Cortex of kidney (tissue), 1 donor: ENCODE measurements at places on chromosomes 1 and 21.

GRCh38 chr1:233738850-233739249 lies 124.9 kb downstream of the KCNK1 start:
- DNase-seq, result no peak

DNA sequence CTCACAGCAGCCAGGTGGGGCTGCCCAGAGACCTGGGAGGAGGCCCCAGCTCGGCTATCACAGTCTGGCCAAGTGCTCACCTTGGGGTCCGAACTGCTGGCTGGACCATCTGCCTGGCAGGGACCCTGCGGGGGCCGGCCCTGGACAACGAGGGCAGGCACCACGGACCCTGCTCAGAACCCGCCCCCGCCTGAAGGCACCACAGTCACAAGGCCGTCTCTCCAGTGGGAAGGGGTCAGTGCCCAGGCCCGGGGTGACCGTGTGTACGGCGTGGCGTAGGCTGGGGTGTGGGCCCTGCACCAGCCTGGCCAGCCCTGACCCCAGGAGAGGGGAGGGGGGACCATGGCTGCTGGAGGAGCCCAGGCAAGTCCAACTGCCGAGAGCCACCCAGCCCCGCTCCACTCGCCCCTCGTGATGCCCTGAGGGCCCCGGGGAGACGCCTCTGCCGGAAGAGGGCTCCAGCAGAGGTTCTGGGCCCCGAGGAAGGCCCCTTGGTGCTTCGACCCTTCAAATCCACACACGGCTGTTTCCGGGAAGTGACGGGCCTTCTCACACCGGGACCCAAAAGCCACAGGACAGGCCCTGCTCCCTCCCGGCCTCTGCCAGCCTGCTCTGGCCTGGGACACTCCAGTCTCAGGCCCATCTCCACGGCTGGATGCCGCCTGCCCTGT lies 11.2 kb upstream of the RNF223 start:
- no peak for DNase-seq

DNA sequence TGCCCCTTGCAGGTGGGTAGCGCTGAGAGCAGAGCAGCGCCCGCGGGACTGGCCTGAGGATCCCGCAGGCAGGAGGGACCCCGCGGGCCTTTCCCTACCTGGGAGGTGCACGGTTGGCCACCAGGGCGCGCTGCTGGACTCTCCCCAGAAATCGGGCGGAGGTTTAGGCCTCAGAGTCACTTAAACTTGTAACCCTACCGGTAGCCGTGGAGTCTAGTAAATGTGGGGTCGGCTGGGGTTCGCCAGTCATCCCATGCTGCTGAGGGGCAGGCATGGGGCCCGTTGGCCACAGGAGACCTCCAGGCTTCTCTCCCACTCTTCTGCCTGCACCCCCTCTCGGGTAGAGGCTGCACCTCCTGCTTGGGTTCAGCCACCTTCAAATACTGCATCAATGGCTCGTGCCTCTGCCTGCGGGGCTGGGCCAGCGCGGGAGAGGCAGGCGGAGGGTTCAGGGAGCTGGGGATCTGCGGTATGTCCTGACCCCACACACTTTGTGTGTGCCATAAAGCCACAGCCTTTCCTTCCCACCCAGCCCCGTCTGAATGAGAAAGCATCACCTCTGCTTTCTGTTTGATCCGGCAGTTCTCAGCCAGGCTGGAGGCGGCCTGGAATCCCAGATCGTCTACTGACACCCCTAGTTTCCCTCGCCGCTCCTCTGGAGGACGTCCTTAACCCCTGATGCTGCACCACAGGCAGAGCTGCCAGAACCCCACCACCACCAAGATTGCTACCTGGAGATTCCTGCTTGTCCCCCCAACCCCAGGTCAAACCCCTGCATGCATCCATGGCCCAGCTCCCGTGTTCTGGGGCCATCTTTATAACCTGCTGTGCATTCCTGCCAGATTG lies 12.3 kb upstream of the GSTM4 start:
- no peak for DNase-seq

DNA sequence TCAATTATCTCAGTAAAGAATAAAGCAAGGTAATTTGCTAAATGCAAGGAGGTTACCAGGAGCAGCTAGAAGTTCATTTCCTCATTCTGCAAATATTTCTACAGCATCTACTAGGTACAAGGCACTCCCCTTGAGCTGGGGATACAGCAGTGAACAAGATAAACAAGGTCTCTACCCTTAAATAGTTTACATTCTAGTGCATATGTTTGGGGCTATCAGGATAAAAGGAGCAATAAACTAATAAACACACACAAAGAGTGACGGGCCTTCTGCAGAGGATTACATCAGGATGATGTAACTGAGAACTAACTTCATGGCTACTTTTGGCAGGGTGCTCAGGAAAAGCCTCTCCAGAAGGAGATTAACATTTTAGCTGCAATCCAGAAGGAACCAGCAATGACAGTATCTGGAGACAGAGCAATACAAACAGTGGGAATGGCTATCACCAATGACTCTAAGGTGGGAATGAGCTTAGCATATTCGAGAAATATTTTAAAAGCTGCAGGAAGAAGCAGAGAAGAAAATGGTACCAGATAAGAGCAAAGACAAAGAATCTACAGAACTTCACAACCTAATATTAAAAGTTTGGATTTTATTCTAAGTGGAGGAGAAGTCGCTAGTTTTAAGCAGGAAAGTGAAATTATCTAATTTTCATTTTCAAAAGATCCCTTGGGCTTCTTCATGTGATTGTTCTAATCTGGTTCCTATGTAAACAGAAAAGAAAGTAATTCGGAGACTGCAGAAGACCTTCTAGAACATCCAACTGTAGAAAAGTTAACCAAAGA lies 25.8 kb downstream of the TP53BP2 start:
- DNase-seq, result no peak

DNA sequence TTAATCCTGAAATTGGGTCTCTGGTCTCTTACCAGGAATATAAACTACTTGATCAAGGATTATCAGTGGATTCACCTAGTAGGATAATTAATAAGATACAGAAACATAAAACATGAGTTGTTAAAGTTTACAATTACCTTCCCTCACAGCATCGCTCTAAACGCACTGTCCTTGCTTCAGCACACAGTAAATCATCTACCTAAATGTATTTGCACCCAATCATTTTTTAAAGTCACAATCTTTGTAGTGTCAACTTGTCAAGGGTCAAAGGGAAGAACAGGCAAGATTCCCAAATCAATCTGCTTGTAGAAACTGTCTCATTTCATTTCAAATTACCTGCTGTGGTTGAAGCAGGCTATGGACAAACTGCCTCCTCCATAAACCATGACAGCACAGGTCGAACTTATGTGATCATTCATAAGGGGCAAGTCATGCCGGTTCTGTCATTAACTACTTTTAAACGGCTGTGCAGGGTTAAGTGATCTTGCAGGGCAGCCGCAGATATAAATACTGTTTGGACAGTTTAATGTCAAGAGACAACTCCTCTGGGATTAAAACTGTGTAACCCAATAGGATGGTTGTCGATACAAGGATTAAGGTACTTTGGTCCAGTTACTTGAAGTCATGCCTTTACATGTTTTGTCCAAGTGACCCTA lies 93.6 kb downstream of the ZNF281 start:
- DNase-seq, result no peak

- DNase-seq, result no peak
Observed at GRCh38 chr21:43209575-43210453, 41.0 kb downstream of the CRYAA start.

GRCh38 chr21:18002393-18002792 lies 183.2 kb upstream of the C21orf91 start:
- DNase-seq, result no peak

GRCh38 chr1:158806916-158807536 lies 24.1 kb upstream of the MNDA start:
- DNase-seq, result no peak

GRCh38 chr21:39077876-39078275 lies 105.4 kb downstream of the PSMG1 start:
- no peak for DNase-seq

- DNase-seq, result no peak
Observed at GRCh38 chr1:186272486-186272885, 102.6 kb downstream of the TPR start.

DNA sequence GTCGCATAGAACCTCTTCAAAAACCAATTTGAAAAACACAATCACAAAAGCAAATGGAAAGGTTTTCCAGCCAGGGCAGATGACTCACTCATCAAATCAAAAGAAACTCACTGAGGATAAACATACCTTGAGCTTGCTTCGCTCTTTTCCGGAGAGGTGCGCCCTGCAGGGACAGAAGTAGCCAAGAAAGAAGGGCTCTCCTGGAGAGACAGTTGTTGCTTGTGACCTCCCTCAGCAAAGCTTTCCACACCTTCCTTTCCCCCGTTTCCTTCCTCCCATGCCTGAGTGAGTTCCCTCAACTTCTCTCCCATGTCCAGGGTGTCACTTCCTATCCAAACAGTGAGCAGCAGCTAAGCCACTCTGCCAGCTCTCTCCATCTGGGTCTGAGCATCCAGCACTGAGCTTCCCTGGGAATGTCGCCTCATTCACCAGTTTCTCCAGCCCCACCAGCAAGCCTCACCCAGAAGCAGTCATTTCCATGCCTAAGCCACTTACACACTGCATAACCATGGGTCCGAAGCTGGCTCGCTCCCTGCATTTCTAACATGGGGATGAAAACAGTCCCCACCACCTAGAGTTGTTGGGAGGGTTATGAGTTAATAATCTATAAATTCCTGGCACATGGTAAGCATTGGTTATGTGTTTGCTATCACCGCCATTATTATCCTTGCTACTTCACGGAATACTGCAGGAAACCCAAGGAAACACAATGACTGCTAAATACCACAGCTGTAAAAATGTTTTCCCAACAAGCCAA lies 75.0 kb downstream of the PTPN14 start:
- DNase-seq, result no peak

DNA sequence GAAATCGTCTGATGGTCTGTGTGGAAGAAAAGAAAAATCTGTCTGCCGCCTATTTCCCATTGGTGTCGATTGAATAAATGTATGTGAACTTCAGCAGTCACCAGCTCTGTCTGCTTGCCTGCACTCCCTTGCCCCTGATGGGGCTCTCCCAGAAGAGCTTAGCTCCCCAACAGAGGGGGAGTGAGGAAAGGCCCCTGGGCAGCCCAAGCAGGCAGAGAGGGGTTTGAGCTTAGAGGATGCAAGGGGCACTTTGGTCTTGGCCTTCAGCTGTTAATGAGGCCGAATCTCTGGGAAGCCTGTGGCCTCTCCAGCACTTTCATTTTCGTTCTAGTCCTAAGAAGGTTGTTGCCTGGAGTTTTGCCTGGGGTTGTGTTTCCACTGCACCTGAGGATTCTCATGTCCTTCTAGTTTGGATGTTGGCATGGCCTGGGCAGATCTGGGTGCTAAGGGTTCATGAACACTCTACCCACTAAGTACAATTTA lies 2.8 kb downstream of the FOXD2 start:
- DNase-seq, result no peak

DNA sequence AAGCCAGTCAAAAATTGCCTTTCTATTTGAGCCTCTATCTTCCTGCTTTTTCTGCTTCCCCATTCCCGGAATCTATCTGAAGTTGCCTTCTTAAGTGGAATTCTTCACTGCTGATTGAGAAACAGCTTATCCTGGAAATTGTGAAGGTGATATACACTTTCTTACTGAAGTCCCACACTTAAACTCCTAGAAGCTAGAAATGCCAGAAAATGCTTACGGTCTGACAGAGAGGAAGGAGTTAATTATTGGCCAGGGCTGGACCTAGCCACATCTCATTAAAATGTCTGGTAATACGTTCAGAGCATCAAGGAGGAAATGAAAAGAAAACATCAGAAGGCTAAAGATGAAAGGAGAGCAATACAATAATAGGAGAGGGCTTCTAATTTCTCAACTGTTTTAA lies 292.5 kb upstream of the SNX7 start:
- DNase-seq, result no peak

GRCh38 chr1:40032240-40032891 lies 8.2 kb upstream of the CAP1 start:
- DNase-seq, result no peak

GRCh38 chr1:76861149-76861548 lies 6.1 kb upstream of the ST6GALNAC5 start:
- DNase-seq, result no peak

DNA sequence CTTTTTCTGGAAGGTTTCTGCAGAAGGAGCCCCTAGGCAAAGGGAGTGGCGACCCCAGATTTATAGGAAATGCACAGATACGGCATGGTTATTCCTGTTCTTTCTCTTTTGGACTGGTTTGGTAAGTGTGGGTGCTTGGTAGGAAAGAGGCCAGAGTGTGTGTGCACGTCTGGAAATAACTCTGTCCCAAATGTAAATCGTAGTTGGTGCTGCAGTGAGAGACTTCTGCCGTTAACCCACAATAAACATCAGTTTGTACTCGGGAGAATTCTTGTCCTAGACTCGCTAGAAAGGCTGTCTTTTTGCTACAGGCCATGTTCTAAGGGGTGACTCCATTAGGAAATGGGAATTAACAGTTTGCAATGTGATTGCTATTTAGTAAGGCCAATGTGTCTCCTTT lies 779 bp downstream of the SLC44A3 start:
- no peak for DNase-seq

DNA sequence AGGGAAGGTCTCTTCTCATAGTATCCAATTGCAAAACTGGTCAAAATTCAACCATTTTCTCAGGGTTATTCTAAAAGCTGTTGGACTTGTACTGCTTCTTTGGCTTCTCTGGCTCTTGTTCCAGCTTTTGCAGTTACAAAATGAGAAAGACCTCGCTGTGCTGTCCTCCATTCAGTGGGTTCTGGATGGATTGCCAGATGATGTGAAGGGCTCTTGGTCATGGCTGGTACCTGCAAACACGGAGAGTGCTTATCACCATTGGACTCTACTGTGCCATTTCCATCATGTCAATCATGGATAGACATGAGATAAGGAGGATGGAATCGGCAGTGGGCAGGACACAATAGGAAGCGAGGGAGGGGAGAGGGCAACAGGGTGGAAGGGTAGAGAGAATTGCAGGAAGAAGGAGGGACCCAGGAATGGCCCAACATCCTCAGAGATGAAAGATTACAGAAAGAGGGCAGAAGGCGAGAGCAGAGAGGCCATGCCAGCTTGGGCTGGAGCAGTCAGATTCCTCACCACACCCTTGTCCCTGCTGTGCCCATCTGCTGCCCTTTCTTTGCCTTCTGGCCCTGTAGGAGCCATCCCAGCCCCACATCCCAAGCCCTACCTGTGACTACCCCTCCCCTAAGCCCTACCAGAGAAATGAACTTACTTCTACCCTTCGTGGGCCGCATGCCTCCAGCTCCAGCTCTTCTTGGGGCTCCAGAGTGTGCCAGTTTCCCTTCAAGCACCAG lies 70.3 kb downstream of the HIVEP3 start:
- DNase-seq, result no peak

DNA sequence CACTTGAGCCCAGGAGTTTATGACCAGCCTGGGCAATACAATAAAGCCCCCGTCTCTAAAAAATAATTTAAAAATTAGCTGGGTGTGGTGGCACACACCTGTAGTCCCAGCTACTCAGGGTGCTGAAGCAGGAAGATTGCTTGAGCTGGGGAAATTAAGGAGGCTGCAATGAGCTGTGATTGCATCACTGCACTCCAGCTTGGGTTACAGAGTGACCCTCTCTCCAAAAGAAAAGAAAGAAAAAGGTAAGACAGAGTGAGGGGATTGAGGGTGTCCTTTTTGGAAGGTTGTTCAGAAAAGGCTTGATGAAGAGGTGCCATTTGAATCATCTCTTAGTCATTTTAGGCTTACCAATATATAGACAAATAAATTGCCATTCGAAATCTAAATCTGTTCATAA lies 4.0 kb upstream of the SRRM1 start:
- DNase-seq, result no peak
